ENCODE measurements at places on chromosomes 2 and 18.
A peak's percentile ranks its signal among the peaks of the same experiment; 100 is the strongest.

DNA sequence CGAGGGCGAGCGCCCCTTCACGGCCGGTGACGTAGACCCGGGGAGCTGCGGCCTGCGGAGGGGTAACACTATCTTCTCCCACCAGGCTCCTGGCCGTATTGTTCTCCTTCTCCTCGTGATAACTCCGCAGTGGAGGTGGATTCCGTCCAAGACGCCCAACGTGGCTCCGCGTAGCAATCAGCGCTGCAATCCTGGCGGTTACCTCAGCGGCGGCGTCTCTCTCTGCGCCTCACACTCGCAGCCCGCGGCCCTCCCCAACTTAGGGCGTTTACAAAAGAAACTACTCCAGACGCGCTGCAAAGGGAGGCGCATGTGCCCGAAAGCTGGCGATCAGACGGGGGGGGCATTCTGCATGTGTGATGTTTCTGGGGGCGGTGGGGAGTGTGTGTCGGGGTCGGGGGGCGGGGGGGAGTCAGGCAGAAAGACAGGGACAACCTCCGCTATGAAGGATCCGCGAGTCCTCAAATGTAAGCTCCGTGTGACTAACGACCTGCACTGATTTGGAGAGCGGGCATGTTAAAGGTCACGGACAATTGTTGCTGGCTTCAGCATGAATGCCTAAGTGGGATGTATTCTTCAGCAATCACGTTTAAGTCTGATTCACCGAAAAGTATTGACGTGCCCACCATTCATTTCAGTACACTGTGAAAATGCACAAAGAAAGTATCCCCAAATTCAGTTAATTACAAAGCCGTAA lies 1.3 kb upstream of the ZNF516 start:
- peak; percentile 81 for DNase-seq

GRCh38 chr2:240419271-240419670 lies 16.2 kb upstream of the GPC1 start:
- DNase-seq, result no peak

DNA sequence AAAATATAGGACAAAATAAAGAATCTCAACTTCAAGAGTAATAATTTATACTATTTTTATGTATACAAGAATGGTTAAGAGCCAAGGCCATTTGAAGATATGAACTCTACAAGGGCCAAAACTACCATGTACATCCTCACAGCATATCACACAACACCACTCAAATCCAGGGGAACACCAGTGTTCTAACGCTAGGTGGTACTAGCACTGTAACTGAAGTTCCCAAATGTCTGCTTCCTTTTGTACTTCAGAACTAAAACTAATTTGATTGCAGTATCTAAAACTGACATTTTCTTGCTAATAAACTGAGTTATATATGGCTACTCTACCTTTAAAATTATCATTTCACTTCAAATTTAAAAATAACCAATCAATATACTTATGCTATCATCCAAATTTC lies 47.0 kb downstream of the REV1 start:
- no peak for DNase-seq

GRCh38 chr18:46437061-46437460 lies 220.0 kb downstream of the LOXHD1 start:
- DNase-seq, result no peak

GRCh38 chr2:229407170-229407569 lies 136.1 kb upstream of the PID1 start:
- peak; percentile 94 for DNase-seq

DNA sequence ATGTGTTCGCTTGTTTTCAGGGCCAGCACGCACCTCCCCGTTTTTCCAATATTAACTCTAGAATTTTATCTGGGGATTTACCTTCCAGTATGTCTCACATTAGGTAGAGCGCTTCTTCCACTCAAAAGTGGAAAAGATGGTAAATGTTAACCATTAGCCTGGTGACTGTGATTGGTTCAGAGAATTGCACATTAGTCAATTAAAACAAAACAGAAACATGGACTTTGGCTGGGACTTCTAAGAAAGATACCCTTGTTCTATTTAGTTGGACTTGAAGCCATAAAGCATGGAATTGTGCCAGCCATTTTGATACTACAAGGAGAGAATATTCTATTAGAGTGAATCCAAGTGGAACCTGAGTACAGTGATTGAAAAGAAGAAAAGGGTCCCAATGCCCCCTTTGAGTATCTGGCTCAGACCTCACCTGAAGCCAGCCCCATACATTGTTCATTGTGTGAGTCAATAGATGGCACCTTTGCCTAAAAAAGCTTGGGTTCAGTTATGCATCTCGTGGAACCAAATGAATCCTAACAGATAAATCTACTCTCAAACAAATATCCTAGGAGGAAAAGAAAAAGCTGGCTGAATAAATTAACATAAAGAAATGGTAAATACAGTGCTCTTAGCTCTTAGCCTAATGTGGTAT lies 354.3 kb downstream of the IRS1 start:
- no peak for DNase-seq

DNA sequence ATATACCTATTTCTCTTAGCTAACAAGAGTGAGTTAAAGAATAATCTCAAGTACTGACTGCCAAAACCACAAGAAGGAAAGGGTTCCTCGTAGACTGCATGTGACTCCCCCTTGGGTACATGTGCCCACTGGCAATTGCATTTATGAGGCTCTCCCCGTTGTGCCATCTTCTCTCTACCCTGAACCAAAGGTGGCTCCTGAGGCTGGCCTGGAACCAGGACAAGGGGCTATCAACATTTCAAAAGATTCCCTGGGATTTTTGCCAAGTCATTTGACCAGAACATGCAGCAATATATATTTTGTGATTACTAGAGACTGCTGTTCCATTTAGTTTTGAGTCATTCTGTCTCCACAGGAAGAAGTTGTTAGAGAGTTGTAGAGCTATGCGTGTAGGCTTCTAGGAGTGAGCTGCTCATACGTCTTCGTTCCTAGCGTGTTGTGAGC lies 45.8 kb downstream of the LAMA3 start:
- no peak for DNase-seq

- peak; percentile 12 for DNase-seq
These were observed 211.7 kb upstream of the REV1 start for GRCh38 chr2:99701503-99701902.

- no peak for DNase-seq
These were observed 28.8 kb downstream of the TTC32 start for GRCh38 chr2:19873014-19873413.

DNA sequence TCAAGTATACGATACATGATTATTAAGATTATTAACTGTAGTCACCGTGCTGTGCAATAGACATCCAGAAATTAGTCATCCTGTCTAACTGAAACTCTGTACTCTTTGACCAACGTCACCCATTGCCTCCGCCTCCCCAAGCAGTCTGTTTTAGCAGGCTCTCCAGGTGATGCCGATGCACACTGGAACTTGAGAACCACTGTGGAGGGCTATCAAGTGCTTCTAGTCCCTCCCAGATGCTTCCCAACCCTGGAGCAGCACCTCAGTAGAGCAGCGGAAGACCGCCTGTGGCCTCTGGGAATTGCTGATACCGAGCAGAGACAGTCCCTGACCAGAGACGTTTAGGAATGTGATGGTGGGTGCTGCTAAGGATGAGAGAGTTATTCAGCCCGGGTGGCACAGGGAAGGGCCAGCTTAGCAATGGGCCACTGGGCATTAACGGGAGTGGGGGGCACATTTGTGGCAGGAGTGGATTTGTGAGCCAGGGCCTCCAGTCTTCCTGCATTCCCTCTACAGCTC lies 50.7 kb downstream of the LIPG start:
- DNase-seq, result no peak

- no peak for DNase-seq
These were observed 134.7 kb downstream of the ASXL3 start for GRCh38 chr18:33712719-33713118.

- no peak for DNase-seq
These were observed 125.5 kb downstream of the KLHL29 start for GRCh38 chr2:23510471-23510870.

- DNase-seq, result no peak
These were observed 20.6 kb upstream of the SLC38A11 start for GRCh38 chr2:164975891-164976290.

DNA sequence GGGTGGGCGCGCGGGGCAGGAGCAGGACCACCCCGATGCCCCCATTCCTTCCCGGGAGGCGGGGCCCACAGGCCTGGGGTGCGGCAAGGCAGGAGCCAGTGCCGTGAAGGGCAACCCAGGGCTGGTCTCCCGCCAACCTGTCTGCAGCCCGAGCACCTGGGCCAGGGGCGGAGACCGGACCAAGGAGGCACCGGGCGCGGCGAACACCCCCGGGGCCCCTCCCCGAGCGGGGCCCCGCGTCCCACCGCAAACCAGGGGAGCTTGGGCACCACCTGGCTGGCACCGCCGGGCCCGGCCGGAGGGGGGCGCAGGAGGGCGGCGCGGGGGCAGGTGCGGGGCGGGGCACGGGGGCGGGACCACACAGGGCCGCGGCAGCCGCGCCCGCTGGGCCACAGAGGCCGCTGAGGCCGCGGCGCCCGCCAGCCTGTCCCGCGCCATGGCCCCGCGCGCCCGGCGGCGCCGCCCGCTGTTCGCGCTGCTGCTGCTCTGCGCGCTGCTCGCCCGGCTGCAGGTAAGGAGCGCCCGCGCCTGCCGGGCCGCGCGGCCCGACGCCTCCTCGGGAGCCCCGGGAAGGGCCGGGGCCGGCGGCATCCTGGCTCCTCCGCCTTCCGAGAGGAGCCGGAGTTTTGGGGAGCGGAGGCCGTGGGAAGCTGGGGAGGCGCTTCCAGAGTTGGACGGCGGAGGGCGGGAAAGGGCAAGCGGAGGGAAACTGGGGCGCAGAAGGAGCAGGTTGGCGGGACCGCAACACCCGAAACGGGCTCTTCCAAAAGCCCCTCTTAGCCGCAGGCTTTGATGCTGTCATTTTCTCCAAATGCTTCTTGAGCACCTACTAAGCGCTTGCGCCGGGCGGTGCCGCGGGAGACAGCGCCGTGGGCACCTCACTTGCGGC lies at the start of gene TNFRSF11A:
TSS of gene TNFRSF11A (plus strand) at position 394 of the 889 bp plus-strand sequence. CDS start at position 437, 43 bp downstream.
- DNase-seq, result peak; percentile 47

GRCh38 chr2:239288237-239288636 lies 112.6 kb downstream of the HDAC4 start:
- DNase-seq, result no peak

- no peak for DNase-seq
These were observed 74.2 kb upstream of the L3MBTL4 start for GRCh38 chr18:6488956-6489355.

GRCh38 chr2:241256168-241256545 lies 59.3 kb downstream of the HDLBP start:
- DNase-seq, result no peak

DNA sequence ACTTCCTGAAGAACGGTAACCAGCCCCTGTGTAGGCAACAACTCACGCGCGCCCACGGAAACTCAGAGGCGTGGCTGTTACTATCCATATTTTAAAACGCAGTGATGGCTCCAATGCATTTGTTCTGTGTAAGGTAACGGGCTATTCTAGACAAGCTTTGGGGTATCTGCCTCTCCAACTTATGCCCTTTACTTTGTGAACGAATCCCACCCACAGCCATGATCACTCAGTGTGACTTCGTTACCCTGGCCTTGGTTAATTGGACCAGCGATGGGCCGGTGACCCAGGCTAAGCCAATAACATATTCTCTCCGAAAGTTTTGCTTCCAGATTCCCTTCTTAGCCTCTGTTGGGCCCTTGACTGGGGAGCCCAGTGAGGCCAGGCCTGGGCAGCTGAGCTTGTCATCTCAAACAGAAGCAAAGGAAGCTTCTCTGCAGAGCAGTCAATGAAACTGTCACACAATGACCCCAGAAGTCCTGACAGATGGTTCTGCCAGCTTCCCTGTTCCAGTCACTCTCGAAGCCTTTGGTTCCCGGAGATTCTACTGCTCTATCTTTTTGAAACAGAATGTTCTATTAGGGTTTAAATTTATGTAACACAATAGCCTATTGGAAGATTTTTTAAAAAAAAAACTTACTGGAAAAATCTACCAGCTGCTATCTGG lies 30.7 kb upstream of the ROCK2 start:
- no peak for DNase-seq

GRCh38 chr18:5546660-5547059 lies 2.9 kb upstream of the EPB41L3 start:
- DNase-seq, result no peak

DNA sequence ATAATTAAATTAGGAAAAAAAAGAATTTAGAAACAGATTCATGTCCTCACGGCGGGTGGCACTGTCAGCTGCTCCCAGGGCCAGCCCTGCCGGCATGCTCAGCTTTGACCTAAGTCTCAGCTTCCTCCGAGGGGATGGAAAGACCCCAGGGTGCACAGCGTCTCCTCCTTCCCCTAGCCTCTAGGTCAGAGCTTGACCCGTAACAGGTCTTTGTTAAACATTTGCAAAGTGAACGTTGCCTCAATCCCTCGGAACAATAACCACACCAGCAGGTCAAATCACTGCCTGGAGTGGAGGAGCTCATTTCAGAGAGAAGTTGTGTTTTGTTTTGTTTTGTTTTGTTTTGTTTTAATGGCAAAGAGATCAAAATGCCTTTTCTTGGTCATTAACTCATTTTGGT lies 171.3 kb downstream of the TMEM18 start:
- DNase-seq, result no peak

DNA sequence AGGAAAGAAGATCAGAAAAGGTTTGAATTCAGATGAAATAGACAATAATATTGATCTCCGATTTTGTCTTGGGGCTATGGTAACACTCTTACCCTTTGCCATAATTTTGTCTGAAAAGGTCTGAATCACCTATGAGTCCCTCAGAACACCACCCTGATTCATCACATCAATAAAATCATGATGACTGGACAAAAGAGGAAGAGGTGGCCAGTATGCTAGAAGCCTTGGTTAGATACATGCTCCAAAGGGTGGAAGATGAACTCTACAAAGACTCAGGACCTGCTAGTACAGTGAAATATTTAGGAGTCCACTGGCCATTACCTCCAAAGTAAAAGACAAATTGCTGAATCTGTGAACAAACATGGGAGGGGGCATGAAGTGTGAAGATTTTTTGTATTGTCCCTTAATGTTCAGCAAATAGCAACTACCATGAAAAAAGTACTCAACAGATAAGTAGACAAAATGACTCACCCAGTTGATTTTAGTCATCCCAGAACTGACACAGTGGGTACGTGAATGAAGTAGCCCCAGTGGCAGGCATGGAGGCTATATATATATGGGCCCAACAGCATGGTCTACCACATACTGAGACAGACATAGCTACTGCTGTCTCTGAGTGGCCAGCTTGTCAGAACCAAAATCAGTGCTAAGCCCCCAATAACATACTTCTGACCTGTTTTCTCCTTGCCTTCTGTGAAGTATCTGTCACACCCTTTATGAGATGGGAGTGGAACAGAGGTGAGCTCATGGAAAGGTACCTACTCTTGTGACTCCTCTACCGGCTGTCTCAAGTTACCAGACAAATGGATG lies 36.5 kb upstream of the GLS start:
- peak; percentile 87 for DNase-seq

DNA sequence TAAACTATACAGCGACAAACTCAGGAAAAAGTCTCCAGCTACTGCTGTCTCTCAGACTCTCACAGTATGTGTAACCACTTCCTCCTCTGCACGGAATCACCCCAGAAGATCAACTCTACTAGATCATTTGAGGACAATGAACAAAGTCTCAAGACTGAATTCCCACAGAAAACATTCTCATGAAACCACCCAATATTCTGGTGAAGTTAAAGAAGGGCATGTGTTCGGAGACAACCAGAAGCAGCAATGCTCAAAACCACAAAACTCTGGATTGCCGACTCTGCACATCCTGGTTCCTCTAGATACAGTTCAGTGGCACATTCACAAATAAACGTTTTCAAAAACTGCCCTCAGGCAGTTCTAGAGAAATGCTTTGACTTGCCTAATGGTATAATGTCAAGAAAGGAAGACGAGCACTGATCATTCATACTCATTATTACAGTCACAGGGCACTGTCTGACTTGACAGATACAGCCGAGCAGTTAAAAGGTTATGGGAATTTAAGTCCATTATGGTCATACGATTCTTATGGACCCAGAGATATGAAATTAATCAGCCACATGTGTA lies 91.9 kb upstream of the STK17B start:
- DNase-seq, result peak; percentile 77
